Skeletal muscle cell (primary cell): ENCODE measurements at places on chromosomes 3 and 15.

- no peak for DNase-seq
Observed at GRCh38 chr3:173618703-173619102, 221.2 kb downstream of the NLGN1 start.

DNA sequence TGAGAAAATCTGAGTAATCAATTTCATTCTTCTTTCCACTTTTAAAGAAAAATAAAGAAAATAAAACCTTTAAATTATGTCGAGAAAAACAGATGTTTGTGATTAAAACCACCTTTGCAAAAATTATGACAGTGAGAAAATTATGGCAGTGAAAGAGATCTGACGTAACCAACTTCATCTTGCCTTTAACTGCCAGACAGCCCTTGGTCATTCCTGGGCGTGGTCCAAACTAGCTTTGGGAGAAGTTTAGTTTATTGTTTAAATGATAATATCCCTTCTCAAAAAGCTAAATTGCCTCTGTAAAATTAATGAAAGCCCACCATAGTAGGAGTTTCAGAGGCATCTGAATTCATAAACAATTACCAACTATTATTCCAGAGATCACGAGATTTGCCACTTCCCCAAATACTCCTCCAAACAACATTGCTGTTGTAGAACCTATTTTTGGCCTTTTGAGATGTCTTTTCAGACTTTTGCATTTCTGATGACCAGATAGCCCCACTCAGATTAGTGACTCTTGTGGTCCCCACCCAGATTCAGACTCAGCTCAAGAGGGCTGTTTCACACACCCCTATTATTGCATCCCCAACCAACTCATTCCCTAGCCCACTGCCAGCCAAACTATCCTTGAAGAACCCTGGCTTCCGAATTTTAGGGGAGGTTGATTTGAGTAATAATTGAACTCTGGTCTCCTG is 664.4 kb upstream of the CBLB start:
- DNase-seq, result no peak

DNA sequence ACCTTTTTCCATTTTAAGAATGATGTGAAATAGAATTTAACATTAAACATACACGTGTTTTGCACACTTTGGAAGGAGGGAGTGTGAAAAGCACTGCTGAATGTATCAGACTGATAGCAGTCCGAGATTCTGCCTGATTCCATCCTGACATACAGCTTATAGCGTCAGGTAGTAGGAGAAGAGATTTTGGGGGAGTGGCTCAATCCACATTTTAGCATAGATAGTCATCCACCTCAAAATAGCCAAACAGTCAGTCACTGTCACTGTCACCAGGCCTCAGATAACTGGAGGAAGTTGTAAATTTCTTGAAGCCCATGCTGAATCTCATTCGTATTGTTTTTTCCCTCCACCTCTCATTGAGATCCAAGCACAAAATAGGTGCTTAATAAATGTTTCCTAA is 35.4 kb upstream of the ARHGEF26 start:
- DNase-seq, result no peak

- peak; percentile 50 for DNase-seq
Observed at GRCh38 chr3:162354356-162354755, 857.7 kb downstream of the OTOL1 start.

DNA sequence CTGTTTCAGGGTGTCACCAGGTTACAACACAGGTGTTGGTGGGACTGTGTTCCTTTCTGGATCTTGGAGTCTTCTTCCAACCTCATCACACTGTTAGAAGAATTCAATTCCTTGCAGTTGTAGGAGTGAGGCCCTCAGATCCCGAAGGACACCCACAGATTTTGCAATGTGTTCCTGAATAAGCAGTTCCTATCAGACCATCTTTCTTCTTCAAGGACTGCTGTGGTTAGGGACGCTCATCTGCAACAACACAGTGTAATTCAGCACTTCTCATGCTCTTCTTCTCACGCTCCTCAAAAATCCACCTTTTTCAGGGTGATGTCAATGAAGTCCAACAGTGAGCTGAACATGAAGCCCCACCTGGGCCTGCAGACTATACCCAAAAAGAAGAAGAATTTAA is 18.8 kb downstream of the TM2D3 start:
- DNase-seq, result no peak

- DNase-seq, result no peak
Observed at GRCh38 chr15:64229129-64229724, 66.4 kb upstream of the PPIB start.

DNA sequence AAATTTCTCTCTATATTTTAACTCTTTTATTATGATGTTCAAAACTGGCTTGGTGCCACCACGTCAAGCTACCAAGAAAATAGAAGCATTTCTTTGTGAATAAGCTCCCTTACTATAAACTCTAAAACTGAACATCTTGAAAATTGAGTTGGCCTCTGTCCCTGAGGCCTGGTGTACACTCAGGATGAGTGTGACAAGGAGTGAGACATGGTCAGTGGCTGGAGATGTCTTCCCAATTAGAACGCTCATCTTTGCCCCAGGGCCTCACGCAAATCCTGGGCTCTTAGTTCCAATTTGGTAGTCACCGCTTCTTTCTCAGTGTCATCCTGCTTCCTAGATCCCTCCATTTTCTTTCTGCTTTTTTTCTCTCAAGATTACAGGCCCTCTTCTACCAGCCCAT is 26.2 kb downstream of the SLC2A2 start:
- DNase-seq, result no peak

DNA sequence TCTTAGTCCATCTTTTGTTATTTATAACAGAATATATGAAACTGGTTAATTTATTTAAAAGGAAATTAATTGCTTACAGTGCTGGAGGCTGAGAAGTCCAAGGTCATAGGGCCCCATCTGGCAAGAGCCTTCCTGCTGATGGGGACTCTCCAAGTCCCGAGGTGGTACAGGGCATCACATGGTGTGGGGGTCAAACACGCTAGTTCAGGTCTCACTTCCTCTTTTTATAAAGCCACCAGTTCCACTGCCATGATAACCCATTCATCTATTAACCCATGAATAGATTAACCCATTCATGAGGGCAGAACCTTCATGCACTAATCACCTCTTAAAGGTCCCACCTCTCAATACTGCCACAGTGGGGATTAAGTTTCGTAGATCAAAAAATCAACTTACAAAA is 659.3 kb downstream of the NAALADL2 start:
- DNase-seq, result no peak

DNA sequence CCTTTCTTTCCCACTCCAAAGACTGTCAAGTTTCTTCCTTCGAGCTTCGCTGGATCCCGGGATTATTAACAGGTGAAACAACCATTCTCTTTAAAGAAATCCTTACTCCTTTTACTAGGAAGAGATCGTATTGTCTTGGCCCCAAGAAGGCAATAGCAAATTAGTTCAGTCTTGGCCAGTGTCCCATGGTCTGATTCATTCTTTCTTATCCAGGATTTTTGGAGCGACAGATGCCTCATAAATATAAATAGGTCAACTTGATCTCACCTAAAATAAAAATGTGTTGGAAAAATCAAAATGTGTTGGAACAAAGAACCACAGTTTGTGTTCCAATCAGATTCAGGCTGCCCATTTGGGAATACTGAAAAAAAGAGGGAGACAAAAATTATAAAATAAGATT is 140.1 kb upstream of the TMEM108 start:
- DNase-seq, result no peak

GRCh38 chr3:108474581-108474980 is 35.8 kb downstream of the MYH15 start:
- DNase-seq, result peak; percentile 59

DNA sequence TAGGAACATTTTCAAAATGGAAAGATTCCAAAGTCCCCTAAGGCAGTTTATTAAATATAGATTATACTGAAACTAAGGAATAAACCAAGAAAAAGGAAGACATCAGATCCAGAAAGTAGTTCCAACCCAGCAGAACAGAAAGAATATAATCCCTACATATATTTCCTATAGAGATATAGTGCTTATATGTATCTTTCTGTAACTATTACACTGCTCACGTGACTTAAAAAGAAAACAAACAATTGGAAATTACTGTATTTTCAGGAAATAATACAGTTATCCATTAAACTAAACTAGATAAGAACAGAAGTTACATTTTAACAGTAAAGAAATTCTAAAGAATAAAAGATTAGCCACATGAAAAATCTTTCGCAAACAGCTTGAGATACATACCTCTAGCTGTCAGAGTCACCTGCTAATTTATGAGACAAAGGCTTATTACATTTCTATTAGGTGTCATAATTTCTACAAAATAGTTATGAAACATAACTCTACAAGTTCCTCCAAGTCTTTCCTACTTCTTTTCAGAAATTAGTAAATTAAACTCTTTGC is 10.5 kb downstream of the DPH6 start:
- no peak for DNase-seq

GRCh38 chr15:63006032-63006878 is 36.3 kb upstream of the TPM1 start:
- no peak for DNase-seq

- no peak for DNase-seq
Observed at GRCh38 chr15:72338148-72338547, 18.2 kb upstream of the CELF6 start.

- DNase-seq, result no peak
Observed at GRCh38 chr15:31439328-31439727, 112.7 kb downstream of the KLF13 start.

- DNase-seq, result no peak
Observed at GRCh38 chr3:123285479-123285878, 83.7 kb downstream of the SEC22A start.

DNA sequence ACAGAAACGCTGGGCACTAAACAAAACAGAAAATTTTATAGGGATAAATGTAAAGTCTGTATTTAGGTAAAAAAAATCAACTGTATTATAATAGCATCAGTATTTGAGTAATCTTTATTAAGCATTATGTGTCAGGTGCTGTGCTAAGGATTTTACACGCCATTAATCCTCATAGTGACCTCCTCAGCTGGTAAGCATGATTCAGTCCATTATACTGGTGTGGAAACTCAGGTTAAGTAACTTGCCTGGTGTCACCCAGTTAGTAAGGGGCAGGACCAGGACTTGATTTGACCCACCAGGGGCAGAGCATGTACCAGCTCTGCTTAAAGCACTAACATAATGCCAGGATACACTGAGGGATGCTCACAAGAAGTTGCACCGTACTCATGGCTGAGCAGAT is 4.8 kb downstream of the MYO5C start:
- no peak for DNase-seq

DNA sequence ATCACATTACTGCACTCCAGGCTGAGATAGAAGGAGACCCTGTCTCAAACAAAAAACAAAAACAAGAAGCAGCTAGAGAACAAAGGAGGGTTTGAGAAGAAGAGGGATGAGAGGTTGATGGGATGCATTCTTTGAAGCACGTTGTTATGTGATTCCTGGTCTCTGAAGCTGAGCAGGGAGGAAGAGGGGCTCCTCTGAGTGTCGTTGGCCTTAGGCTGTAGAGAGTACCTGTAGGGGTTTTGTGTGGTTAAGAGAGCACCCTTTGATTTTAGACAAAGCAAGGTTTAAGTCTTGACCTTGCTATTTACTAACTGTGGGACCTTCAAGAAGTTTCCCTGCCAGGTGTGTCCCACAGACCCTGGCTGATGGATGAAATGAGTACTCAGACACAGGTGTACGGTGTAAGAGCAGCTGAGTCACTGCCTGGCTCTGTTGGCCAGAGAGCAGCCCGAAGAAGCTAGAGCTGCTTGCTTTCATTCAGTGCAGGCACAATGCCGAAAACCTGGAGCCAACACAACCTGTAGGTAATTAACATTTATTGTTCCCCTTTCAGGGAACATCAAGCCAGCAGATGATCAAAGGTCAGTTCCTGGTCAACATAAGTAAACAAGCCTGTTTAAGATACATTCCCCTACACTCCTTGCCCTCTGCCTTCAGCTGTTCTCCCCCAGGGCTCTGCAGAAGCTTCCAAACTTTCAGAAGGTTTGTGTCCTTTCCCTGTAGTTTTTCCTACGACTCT is 67.2 kb downstream of the LRRK1 start:
- DNase-seq, result no peak

DNA sequence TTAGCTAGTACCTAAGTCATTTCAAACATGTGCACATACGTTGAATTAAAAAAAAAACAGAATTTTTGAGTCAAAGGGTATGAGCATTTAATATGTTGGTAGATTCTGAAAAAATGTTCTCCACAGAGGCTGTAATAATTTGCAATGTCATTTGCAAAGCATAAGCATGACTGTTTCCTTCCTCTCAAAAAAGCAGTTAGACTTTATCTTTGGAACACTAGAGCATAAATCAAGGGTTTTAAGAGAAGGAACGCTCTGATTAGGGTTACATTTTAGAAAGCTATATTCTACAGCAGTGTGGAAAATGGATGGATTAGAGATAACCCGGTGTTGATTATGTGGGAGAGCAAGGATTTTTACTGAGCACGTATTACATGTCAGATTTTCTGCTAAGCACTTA is 193.7 kb downstream of the WDR72 start:
- DNase-seq, result no peak

DNA sequence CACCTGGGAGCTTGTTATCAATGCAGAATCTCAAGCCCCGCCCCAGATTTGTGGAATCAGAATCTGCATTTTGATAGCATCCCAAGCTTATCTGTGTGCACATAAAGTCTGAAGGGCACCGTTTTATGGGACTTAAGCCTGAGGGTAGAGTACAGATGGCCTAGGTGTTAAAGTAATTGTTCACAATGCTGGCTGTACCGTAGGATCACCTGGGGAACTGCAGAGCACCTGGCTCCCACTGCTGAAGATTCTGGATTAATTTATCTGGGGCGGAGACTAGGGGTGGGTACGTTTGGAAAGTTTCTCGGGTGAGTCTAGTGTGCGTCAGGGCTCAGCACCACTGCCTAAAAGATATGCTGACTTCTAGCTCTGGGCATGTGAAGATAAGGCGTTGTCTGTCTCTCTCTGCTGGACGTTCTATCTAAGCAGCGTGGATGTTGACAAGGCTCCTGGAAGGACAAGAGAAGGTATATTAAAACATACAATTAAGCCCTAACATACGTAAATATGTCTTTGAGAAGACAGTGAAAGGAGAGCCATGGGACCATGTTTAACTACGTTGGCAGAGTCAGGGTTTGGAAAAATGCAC is 63.2 kb upstream of the RASGRP1 start:
- no peak for DNase-seq

- no peak for DNase-seq
Observed at GRCh38 chr15:57502116-57502515, 89.6 kb upstream of the MYZAP start.

GRCh38 chr3:52872245-52872644 is 25.1 kb downstream of the STIMATE start:
- DNase-seq, result no peak

DNA sequence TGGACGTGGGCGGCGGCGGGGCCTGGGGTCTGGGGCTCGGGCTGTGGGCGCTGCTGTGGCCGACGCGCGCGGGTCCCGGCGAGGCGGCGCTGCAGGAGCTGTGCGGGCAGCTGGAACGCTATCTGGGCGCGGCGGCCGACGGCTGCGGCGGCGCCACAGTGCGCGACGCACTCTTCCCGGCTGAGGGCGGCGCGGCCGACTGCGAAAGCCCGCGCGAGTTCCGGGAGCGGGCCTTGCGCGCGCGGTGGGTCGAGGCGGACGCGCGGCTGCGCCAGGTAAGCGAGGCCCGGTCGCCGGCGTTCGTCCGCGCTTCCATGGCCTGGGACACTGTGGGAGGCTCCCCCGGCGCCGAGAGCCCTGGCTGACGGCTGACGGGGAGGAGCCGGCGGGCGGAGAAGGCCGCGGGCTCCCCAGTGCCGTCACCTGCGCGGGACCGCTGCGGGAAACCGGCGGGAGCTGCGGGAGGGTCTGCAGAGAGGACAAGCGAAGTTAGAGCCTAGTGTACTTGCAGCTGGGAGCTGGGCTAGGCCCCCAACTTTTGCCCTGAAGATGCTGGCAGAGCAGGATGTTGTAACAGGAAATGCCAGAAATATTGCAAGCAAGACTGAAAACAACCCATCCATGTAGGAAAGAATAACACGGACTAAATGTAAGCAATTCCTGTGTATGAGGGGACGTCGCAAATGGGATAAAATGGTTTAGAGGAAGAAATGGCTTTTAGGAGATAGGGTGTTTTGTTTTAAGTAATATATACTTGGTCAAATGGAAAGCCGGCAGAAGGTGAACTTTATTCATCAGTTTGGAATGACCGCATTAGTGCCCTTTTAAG is 847 bp downstream of the WHAMM start:
- DNase-seq, result no peak
